ENCODE measurements at places on chromosomes 12 and 14. TPM values are rescaled to one million over a fixed set of nuclear protein-coding genes. Genes with fewer than 3 reads are reported as not detected.

The RDH5 gene
- 43.0 TPM for total RNA-seq

The PZP gene
- total RNA-seq = 0.12 TPM

The PLBD1 gene
- total RNA-seq = 41.9 TPM

The ZNF385A gene
- total RNA-seq = 11.4 TPM

The TSHR gene
- not detected for total RNA-seq

The MAP1LC3B2 gene
- total RNA-seq = 0.46 TPM

- DNase-seq = no peak
Measured at GRCh38 chr14:75884198-75884611, 97.6 kb downstream of the TGFB3 start.

GRCh38 chr14:73958591-73958990, 8.5 kb downstream of the COQ6 start:
- DNase-seq = no peak

- DNase-seq = no peak
Measured at GRCh38 chr12:46908236-46908935, 82.6 kb upstream of the SLC38A4 start.

- DNase-seq = no peak
Measured at GRCh38 chr14:26113911-26114640, 483.8 kb downstream of the NOVA1 start.

DNA sequence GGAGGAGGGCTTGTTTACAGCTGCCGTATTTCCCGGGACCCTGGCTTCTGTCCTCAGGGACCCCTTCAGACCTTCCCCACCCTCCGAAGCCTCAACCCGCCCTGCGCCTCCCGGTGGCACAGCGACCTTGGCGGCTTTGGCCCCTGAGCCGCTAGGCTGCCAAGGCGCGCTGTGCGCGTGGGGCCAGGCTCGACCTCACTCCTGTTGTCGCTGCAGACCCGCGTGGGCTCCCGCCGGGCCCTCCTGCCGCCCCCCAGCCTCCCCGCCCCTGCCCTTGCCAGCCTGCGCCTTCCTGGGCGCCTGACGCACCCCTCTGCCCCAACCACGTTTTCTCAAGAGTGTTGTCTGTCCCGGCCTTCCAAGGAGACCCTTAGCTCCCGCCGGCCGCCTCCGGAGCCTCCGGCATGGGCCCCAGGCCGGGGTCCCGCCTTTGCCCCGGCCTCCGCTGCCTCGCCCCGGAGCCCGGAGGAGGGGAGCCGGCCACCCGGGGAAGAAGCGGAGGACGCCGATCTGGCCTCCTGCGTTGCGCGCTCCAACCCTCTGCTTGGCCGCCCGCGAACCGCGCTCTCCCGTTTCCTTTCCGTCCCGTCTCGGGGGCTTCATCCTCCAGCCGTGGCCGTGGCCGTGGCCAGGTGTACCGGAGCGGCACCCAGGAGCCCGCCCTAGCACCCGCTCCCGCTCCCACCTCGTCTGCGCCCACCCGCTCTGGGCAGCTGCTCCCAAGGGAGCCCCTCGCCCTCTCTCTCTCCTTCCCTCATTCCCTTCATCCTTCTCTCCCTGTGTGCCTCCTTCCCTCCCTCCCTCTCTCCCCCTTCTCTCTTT, 19.9 kb downstream of the PPP2R5C start:
- DNase-seq = no peak

GRCh38 chr14:91244501-91244901, at the start of gene GPR68:
Gene GPR68 (minus strand): TSS chr14:91244704. CDS start chr14:91235050, 9,654 bp downstream.
- DNase-seq = peak; percentile 46

GRCh38 chr14:55724736-55725135, 144.7 kb downstream of the KTN1 start:
- DNase-seq = no peak

DNA sequence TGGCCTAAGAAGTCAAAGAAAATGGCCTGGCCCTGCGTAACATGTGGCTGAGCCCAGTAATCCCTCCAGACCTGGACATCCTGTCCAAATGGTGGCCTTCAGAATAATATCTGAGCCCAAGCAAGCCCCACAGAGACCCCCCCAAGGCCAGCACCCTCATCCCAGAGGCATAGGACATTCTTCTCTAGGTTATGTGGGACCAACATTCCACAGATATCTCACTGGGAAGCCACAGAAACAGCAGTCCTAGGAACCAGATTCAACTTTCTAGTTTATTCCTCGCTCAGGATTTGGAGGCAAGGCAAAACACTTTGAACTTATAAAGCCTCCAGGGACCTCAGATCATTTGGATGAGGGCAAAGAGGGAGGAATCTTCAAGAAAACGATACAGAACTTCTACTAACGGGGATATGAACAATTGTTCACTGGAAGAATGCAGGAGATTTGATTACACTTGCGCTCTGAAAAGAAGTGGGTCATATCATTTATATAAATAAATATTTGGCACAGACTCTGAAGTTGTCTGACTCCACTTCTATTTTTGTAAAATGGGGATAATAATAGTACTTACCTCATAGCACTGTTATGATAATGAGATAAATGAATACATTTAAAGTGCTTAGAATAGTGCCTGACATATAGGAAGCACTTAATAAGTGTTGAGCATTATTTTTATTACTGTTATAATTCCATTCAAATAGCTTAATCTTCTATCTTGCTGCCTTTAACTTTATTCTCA, 171.5 kb downstream of the NUAK1 start:
- DNase-seq = no peak

- DNase-seq = peak; percentile 86
Measured at GRCh38 chr12:48296586-48297282, 54.0 kb downstream of the ZNF641 start.

GRCh38 chr14:95335071-95335470, 15.4 kb upstream of the CLMN start:
- DNase-seq = no peak

GRCh38 chr12:88756153-88756552, 175.9 kb upstream of the KITLG start:
- no peak for DNase-seq

All from mucosa of gallbladder (tissue), 1 donor.